ENCODE measurements at places on chromosomes 11 and 22. TPM values are rescaled to one million over a fixed set of nuclear protein-coding genes. Genes with fewer than 3 reads are reported as not detected.
A peak's percentile ranks its signal among the peaks of the same experiment; 100 is the strongest.

DNA sequence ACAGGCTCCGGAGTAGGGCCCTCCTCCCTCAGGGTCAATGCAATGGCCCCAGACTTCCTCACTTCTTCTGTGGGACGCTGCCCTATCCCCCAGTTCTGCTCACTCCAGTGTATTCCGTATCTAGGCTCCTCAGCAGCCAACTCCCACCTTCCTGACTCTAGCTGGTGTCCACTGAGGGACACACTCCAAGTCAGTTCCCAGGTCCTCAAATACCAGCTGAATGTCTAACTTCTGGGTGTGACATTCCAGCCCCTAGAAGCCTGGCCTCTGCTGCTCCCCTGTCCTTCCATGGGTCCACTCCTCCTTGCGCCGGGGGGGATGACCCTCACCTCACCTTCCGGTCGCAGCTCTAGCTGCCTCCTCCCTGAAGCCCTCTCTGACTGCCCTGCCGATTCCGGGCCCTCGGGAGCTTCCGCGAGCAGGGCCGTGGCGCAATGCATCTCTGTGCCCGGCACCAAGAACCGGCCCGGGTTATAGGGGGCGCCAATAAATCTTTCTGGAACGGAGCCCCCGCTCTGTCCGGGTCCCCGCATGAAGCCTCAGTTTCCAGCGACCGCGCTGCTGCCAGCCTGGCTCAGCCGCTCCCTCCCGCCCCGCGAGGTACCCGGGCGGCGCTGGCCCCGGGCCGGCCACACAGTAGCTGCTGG is 15.4 kb downstream of the BAD start:
- peak; percentile 56 for DNase-seq

- DNase-seq, result no peak
These were observed 39.8 kb upstream of the PRSS23 start for GRCh38 chr11:86760577-86760976.

GRCh38 chr11:74815966-74816365 is 67.3 kb downstream of the RNF169 start:
- no peak for DNase-seq

Gene TOM1
- total RNA-seq, result 13.7 TPM

- peak; percentile 18 for DNase-seq
These were observed 125.1 kb downstream of the TIMP3 start for GRCh38 chr22:32926600-32926999.

GRCh38 chr22:20245577-20246367 is 22.3 kb downstream of the RTN4R start:
- no peak for DNase-seq

DNA sequence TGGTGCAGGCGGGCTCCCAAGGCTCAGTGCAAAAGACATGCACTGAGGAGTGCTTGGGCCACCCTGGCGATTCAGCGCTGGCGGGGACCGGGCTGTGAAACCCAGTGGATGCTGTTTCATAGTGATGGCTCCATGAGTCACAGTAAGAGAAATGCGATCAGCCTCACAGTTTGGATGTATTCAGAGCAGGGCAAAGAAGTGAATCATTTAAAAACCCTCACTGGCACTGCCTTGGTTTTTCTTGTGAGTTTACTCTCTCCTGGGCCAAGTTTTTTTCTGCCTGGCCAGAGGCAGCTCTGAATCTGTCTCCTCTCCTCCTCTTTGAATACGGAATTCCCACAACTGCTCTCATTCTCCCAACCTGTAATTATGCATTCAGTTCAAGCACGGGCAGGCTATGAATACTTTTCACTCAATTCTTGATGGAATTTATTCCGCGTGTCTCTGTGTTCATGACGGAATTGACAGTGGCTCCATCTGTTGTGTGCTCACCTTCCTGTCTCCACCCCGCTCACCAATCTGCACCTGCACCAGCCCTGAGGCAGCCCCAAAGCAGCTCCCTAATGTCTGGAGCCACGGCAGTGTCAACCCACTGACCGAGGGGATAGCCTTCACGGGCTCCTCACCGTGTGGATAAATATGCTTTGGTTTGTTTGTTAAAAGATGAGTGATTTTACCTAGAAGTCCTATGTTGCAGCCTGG is 14.9 kb downstream of the ADAMTS8 start:
- DNase-seq, result peak; percentile 88

DNA sequence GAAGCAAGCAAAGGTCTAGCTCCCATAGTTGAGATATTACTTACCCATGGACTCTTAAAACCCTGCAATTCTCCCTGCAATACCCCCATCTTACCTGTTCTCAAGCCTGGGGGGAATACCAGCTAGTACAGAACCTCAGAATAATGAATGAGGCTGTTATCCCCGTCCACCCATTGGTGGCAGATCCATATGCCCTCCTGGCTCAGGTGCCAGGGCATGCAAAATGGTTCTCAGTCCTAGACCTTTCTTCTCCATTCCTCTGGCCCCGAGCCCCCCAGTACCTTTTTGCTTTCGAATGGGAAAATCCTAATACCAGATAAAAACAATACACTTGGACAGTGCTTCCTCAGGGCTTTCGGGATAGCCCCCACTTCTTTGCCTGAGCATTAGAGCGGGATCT is 86.4 kb downstream of the PIWIL4 start:
- DNase-seq, result no peak

- no peak for DNase-seq
These were observed 8.7 kb upstream of the MPPED2 start for GRCh38 chr11:30594646-30595411.

- DNase-seq, result peak; percentile 17
These were observed 41.0 kb downstream of the TRAF6 start for GRCh38 chr11:36469063-36469462.

Gene FAT3
- total RNA-seq, result 0.27 TPM

DNA sequence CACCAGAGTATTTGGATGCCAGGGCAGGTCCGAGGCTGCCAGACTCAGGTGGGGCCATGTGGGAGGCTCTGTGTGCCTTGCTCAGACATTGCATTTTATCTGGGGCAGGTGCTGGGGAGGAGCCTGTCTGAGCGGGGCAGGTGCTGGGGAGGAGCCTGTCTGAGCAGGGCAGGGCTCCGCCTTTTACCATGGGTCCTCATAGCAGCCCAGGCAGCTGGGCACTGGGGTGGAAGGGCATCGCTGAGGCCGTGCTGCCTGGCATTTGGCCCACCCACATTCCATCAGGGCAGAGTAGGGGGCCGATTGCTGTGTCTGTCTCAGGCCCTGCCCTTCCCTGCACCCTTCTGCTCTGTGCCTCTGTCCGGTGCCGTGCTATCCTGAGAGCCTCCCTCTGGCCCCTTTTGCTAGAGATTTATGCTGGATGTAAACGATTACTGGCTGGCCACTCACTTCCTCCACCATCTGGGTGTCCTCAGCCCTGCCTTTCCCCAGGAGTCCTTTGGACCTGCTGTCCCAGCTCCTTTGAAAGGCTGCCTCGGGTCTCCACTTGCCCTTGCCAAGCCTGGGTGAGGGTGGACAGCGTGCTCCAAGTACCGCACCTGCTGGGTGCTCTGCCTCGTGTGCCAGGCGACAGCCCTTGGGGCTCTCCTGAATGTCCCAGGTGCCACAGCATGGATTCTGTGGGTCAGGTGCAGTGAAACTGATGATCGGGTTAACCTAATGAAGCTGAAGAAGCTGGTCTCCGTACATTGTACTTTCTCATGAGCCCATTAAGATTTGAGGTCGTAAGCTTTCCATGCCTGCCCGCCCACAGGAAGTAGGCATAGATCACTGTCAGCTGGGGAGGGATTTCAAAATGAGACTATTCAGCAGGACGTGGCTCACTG is 281.6 kb downstream of the TBC1D22A start:
- DNase-seq, result peak; percentile 67

- DNase-seq, result no peak
These were observed 102.3 kb upstream of the ASPHD2 start for GRCh38 chr22:26326803-26327202.

- DNase-seq, result no peak
These were observed 7.1 kb downstream of the CLDN5 start for GRCh38 chr22:19517171-19517500.

Gene SMC1B
- not detected for total RNA-seq

Gene CD248
- not detected for total RNA-seq

DNA sequence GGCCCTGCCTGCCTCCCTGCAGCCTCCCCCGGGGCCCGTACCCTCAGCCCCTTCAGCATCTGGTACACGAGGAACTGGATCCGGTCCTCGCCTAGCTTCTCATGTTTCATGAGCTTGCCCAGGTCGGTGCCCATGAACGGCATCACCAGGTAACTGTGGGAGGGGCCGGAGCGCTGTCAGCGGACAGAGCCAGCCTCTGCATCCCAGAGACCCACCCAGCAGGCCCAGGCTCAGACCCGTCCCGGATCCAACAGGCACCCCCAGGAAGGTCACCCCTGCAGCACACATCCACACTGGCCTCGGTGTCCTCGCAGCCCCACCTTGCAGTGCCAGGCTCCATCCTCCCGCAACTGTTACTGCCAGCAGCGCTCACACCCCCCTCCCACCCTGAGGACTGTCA is 4.4 kb downstream of the MAPK12 start:
- DNase-seq, result no peak

DNA sequence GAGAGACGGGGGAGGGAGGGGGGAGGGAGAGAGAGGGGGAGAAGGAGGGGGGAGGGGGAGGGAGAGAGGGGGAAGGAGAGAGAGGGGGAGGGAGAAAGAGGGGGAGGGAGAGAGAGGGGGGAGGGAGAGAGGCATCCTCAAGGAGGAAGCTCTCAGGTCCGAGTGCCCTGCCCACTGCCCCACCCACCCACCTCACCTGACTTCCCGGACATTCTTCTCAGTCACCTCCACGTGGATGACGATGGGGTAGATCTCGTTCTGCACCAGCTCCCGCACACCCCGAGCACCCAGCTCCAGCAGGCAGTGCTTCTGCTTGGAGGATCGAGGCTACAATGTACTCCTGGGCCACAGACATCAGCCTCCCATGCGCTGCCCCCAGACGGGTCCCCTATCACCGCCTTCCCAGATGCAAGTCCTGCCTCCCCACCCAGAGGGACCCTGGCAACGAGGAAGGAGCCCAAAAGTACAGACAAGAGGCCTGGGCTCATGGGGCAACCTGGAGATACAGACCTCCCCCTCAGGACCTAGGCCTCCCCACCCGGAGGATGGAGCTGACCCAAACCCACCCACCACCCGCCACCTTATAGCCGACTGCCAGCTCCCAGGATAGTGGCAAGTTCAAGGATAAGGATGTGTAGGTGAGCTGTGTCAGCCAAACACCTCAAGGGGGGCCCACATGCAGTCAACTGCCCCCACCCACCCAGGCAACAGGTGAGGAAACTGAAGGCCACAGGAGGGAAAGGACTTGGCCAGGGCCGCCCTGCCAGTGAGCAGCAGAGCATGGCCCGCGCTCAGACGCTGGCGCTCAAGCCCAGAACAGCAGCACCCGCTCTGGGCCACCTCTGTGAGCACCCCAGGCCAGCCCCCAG is 5.6 kb upstream of the MFNG start:
- no peak for DNase-seq

Gene RDX
- total RNA-seq, result 67.6 TPM

Gene NLRP10
- total RNA-seq, result 0.17 TPM

DNA sequence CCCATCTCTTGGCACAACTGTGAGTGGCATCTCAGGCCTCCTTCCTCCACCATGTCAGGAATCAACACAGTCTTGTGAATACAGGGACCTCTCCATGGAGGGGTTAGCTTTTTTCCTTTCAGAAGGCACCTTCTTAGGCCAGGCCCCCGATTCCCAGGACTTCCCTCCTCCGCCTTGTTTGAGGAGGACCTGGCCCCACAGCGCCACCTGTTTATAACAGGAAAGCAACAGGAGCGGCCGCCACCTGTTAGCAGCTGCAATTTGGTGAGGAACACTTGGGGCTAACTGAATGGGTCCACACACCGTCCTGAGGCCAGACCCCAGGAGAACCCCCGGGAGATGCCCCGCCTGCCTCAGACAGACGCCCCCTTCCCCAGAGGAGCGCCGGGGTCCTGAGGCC is 3.8 kb upstream of the PKP3 start:
- no peak for DNase-seq

GRCh38 chr11:119157063-119157462 is 8.2 kb downstream of the ABCG4 start:
- DNase-seq, result no peak

Gene HORMAD2
- total RNA-seq, result not detected

- DNase-seq, result no peak
These were observed 1.1 kb downstream of the SLC43A3 start for GRCh38 chr11:57425565-57426438.

DNA sequence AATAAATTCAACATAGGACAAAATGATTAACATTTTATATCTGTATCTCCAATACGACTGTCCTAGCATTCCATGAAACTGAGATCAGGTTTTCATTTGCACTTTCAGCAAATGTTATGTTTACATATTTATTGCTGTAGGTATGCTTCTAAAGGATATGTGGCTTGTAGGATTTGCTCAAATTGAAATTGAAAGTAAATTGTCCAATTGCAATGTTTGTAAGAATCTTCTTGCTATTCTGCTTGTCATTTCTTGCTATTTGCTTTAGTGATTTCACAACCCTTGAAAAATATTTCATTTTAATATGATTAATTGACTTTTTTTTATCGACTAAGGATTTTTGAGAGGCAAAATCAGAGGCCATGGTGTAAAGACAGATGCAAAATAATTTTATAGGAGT is 904.2 kb upstream of the RAG2 start:
- no peak for DNase-seq

- no peak for DNase-seq
These were observed 38.2 kb downstream of the BRD1 start for GRCh38 chr22:49789289-49790141.

DNA sequence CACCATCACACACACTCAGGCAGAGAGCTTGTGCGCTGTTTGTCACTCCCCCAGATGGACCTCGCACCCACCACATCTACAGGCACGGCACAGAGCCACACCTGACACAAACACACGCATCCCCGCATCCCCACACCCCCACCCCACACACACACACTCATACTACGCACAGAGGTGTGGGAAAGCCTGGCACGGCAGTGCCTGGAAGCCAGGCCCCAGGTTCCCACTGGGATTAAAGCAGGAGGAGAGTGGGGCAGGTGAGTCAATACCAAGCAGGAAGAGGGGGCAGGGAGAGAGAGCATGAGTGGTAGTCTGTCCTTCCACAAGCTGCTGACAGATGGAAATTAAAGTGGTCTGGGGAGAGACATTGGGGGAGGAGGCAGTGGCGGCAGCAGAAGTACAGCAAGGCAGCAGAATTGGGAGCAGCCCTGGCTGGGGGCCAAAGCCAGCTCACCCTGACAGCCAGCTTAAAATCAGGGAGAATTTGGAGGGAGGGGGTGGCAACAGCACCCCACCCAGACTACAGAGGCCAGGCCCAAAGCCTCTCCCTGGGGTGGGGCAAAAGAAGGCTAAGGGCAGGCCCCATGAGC is 20.7 kb downstream of the TNKS1BP1 start:
- DNase-seq, result peak; percentile 91

Gene PGA4
- total RNA-seq, result not detected

Gene NLRP6
- total RNA-seq, result not detected

DNA sequence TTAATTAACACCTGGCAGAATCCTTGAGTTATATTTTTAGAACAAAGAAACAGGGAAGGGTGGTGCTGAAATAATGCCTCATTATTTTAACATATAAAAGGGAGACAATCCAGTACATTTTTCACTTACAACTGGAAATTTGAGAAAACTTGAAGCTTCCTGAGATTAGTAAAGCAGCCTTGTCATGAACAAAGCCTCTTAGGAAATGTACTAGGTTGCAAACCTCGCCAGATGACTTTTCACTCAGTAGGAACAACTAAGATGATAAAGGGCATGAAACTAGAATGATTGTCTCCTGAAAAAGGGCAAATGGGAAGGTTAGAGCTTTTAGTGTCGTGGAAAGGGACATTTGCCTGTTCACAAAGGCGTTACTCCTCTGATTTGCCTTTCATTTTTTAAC is 289.6 kb downstream of the ETS1 start:
- no peak for DNase-seq
